SK-N-SH (cell line): ENCODE measurements at places on chromosomes 3 and 15. TPM values are rescaled to one million over a fixed set of nuclear protein-coding genes. Genes with fewer than 3 reads are reported as not detected.

GRCh38 chr15:85828874-85829273 lies 34.1 kb upstream of the KLHL25 start:
- no peaks in the 10 kb centered on the region; the same call in 1 of the 2 replicates for H3K27me3 ChIP-seq
- no peaks in the 10 kb centered on the region for H3K36me3 ChIP-seq
- peaks cover 20% of the 10 kb centered on the region; the same call in 1 of the 2 replicates for H3K4me1 ChIP-seq
- no peak overlapping the region for H3K4me3 ChIP-seq
- no peak for DNase-seq
- no peak overlapping the region for H3K27ac ChIP-seq

DNA sequence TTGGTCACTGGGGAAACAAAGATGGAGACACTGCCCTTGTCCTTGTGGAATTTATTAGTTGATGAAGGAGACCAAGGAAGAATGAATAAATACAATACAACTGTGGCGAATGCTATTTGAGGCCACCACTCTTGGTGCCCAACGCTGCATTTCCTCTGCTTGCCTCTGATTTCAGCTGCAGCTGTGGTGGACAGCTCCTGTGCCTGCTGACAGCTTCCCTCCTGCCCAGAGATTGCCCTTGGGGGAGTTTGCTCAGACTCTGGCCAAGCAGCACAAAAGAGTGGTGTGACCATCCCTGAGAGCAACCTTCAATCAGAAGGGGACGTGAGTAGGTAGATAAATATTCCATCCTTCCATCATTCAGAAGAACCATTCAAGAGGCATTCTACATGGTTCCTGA lies 64.6 kb upstream of the FHIT start:
- DNase-seq = no peak
- H3K27me3 ChIP-seq = no peaks in the 10 kb centered on the region
- no peaks in the 10 kb centered on the region for H3K36me3 ChIP-seq
- H3K27ac ChIP-seq = no peak overlapping the region
- H3K4me1 ChIP-seq = no peaks in the 10 kb centered on the region
- H3K4me3 ChIP-seq = no peak overlapping the region

DNA sequence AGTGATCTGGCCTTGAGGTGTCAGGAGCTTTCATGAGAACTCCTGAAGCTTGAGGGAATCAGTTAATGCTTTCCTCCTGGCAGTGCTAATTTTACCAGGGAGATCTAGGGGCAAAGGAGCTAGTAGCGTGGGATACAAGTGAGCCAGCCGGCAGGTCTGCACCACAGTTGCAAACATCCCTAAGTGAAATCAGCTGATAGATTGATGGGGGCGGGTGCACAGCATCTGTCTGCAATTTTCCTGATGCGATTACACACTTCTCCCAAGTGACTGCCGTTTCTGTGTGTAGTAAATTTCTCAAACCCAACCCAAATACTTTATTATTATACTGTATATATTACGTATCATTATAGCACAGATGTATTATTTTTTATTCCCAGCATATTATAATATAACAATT lies 304.5 kb downstream of the AGBL1 start:
- H3K36me3 ChIP-seq = no peaks in the 10 kb centered on the region
- H3K4me3 ChIP-seq = no peak overlapping the region
- H3K27me3 ChIP-seq = no peaks in the 10 kb centered on the region

GRCh38 chr15:74006774-74007639 lies 12.5 kb downstream of the PML start:
- no peak overlapping the region for H3K4me3 ChIP-seq
- H3K27ac ChIP-seq = no peak overlapping the region
- DNase-seq = no peak
- H3K27me3 ChIP-seq = no peaks in the 10 kb centered on the region
- peaks cover 28% of the 10 kb centered on the region for H3K36me3 ChIP-seq
- H3K4me1 ChIP-seq = no peaks in the 10 kb centered on the region

GRCh38 chr3:151047636-151048035 lies 37.8 kb upstream of the MED12L start:
- no peak overlapping the region for H3K4me3 ChIP-seq
- no peak for DNase-seq
- no peaks in the 10 kb centered on the region for H3K4me1 ChIP-seq

- DNase-seq = no peak
- H3K4me3 ChIP-seq = no peak overlapping the region
- H3K4me1 ChIP-seq = no peaks in the 10 kb centered on the region
- no peak overlapping the region for H3K27ac ChIP-seq
- H3K36me3 ChIP-seq = peaks cover 17% of the 10 kb centered on the region
Measured at GRCh38 chr3:37144806-37145205, 29.6 kb downstream of the LRRFIP2 start.

- no peaks in the 10 kb centered on the region for H3K4me1 ChIP-seq
- H3K27me3 ChIP-seq = no peaks in the 10 kb centered on the region
- no peak overlapping the region for H3K4me3 ChIP-seq
- no peaks in the 10 kb centered on the region for H3K36me3 ChIP-seq
- H3K27ac ChIP-seq = no peak overlapping the region
Measured at GRCh38 chr3:175805825-175806224, 946.7 kb downstream of the NAALADL2 start.

- H3K36me3 ChIP-seq = no peaks in the 10 kb centered on the region
- no peak for DNase-seq
- H3K27me3 ChIP-seq = no peaks in the 10 kb centered on the region; the same call in 1 of the 2 replicates
- peaks cover 8% of the 10 kb centered on the region; the same call in 1 of the 2 replicates for H3K4me1 ChIP-seq
- no peak overlapping the region for H3K27ac ChIP-seq
Measured at GRCh38 chr3:10352146-10352911, 31.4 kb upstream of the SEC13 start.

GRCh38 chr3:130428871-130429712 lies 83.6 kb downstream of the COL6A5 start:
- H3K27ac ChIP-seq = no peak overlapping the region
- no peaks in the 10 kb centered on the region; the same call in 1 of the 2 replicates for H3K4me1 ChIP-seq
- no peaks in the 10 kb centered on the region for H3K27me3 ChIP-seq
- DNase-seq = no peak

DNA sequence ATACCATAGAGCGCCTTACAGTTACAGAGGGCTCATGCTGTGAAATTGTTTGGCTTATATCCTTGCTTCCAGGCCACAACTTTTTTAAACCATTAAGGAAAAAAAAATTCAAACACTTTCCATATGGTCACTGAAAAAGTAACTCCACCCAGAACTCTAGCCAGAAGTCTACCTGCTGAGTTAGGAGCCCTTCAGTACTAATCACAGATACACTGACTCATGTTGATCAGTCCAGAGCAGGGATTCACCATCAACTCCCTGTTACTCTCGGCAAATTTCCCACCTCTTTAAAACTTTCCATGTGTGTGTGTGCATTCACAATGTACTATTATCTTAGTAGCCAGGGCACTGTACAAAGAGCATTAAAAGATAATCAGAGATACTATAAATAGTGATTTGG lies 372.8 kb downstream of the MAGI1 start:
- no peak overlapping the region for H3K4me3 ChIP-seq
- H3K27ac ChIP-seq = no peak overlapping the region
- H3K36me3 ChIP-seq = no peaks in the 10 kb centered on the region
- H3K4me1 ChIP-seq = no peaks in the 10 kb centered on the region; the same call in 1 of the 2 replicates

DNA sequence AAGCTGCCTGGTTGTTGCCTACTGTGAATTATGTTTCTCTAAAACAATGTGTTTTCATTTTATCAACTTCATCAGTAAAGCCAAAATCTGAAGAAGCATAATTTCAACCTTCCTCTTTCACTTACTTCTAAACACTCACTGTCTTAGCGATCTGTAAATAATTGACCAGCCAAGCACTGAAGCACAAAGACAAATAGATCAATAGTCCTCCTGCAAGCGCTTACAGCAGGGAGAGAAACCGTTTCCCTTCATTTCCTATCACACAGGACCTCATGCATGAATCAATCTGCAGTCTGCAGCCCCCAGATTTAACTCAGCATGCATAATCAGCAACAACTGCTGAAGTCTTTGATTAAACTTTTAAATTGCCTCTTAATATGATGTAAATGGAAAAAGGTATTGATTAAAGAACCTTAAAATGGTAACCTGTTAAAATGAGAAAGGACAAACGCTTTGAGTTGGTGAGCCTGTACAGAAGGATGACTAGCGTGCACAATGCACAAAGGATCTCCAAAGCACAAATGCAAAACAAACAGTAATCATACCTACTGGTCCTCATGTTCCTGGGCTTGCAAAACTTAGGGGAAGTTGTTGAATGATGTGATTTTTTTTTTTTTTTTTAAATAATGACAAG lies 370.2 kb upstream of the ZNF385D start:
- H3K36me3 ChIP-seq = no peaks in the 10 kb centered on the region
- no peaks in the 10 kb centered on the region for H3K4me1 ChIP-seq
- no peak overlapping the region for H3K27ac ChIP-seq
- H3K27me3 ChIP-seq = no peaks in the 10 kb centered on the region
- H3K4me3 ChIP-seq = no peak overlapping the region
- DNase-seq = no peak

GRCh38 chr3:195546130-195546560 lies 3.0 kb upstream of the PPP1R2 start:
- peaks cover 18% of the 10 kb centered on the region for H3K4me1 ChIP-seq
- peak overlapping the region; percentile 12; the same call in 1 of the 2 replicates for H3K27ac ChIP-seq
- H3K27me3 ChIP-seq = no peaks in the 10 kb centered on the region
- DNase-seq = no peak
- H3K4me3 ChIP-seq = peak overlapping the region; percentile 31; the same call in 1 of the 2 replicates

- H3K27ac ChIP-seq = no peak overlapping the region
- H3K27me3 ChIP-seq = no peaks in the 10 kb centered on the region; the same call in 1 of the 2 replicates
- H3K4me3 ChIP-seq = no peak overlapping the region
- DNase-seq = no peak
Measured at GRCh38 chr3:10955711-10956453, 36.7 kb upstream of the SLC6A1 start.

DNA sequence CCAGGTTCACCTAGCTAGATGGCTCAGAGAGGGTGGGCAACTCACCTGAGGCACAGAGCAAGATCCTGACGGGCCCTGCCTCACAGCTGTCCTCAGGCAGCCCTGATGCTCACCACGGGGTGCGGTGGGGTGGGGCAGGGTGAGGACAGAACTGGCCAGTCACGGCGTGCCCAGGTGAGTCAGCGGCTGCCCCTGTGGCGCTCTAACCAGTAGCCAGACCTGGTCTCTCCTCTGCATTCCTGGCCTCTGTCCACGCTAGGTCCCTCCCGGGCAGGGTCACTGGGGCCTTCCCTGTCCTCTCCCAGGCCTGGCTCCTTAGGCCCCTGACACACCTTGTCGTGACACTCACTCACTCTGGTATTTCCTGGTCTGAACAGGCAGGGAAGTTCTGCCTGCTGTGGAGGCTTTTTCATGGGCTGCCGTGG lies 901 bp downstream of the ALS2CL start:
- H3K36me3 ChIP-seq = no peaks in the 10 kb centered on the region
- H3K4me3 ChIP-seq = no peak overlapping the region
- H3K4me1 ChIP-seq = no peaks in the 10 kb centered on the region
- no peaks in the 10 kb centered on the region for H3K27me3 ChIP-seq
- no peak overlapping the region for H3K27ac ChIP-seq
- no peak for DNase-seq

- peak within 1 kb of the TSS; percentile 70 for H3K4me3 ChIP-seq
- H3K27ac ChIP-seq = peak within 1 kb of the TSS; percentile 83
- DNase-seq = peak; percentile 94
- no peaks in the 10 kb centered on the region for H3K27me3 ChIP-seq
Measured at GRCh38 chr3:69013253-69014021, at the start of gene EOGT. Gene EOGT, minus strand, starts transcription at chr3:69013684. Its CDS starts 3,838 bp downstream, at chr3:69009846.

GRCh38 chr3:119883461-119884160 lies 101.7 kb downstream of the NR1I2 start:
- peaks cover 18% of the 10 kb centered on the region for H3K36me3 ChIP-seq
- no peaks in the 10 kb centered on the region for H3K27me3 ChIP-seq
- no peak overlapping the region for H3K27ac ChIP-seq
- H3K4me1 ChIP-seq = no peaks in the 10 kb centered on the region
- no peak overlapping the region for H3K4me3 ChIP-seq

- DNase-seq = no peak
- H3K4me3 ChIP-seq = peak overlapping the region; percentile 51; the same call in 1 of the 2 replicates
- no peaks in the 10 kb centered on the region for H3K36me3 ChIP-seq
- H3K4me1 ChIP-seq = peaks cover 9% of the 10 kb centered on the region
Measured at GRCh38 chr3:16174026-16174355, 489 bp upstream of the GALNT15 start.

DNA sequence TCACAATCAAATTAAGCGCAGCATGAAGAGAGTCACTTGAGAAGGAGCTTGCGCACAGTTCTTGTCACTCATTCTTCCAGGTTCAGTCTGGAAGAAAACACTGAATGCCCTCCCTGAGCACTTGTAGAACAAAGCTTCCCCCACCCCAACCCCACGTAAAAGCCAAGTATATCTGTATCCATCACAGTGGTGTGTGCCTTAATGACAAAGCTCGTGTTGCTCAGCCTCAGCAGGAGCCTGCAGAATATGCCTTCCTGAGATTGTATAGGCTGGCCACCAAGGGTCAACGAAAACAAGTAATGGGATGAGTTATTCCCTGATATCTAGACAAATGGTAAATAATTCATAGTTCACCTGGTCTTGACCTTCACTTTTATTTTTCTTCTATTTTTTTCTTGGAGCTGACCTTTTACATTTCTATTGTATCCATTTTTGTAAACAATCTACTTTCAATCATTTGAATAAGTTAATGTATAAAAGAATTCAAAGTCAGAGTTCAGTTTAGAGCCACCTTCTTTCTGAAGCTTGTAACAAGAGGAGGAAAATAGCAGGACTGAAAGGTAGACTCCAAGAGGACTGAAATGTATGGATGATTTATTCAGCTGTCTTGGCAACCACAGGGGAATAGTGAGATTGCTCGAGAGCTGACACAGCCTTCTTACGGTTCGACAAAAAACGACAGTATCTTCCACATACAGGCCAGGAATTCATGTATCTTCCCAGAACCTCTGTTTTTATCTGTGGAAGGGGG lies 405.5 kb upstream of the TPM1 start:
- no peak for DNase-seq
- no peaks in the 10 kb centered on the region for H3K36me3 ChIP-seq

DNA sequence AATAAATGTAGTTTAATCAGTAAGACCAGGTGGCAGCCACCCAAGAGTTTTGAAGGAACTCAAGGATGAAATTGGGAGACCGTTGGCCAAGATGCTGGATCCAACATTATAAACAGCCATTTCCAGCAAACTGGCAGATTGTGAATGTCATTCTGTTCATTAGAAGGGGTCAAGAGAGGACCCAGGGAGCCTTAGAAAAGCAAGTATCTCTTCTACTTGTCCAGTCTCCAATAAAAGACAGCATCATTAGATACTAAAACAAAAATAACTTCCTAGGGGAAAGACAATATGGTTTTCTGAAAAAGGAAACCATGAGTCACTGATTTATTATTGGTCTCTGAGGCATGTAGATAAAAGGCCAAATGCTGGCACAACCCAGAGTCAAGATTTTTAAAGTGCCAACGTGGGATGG lies 67.9 kb downstream of the GADL1 start:
- H3K36me3 ChIP-seq = no peaks in the 10 kb centered on the region
- no peaks in the 10 kb centered on the region for H3K27me3 ChIP-seq
- DNase-seq = no peak
- no peak overlapping the region for H3K27ac ChIP-seq
- H3K4me3 ChIP-seq = no peak overlapping the region

Gene C3orf33
- polyA plus RNA-seq = 2.9 and 3.3 TPM in 2 replicates

Gene GCNT3
- polyA plus RNA-seq = 0.08 TPM in 1 of 2 replicates, not detected in the other

Gene CA12
- polyA plus RNA-seq = 39.4 and 44.3 TPM in 2 replicates

Gene CPLX3
- not detected in 2 replicates for polyA plus RNA-seq

Gene CCR2
- polyA plus RNA-seq = not detected in 2 replicates

Gene C2CD4A
- polyA plus RNA-seq = not detected in 2 replicates

Gene NR2E3
- polyA plus RNA-seq = 0.16 and 0.18 TPM in 2 replicates
